Stimulated activated CD4-positive, alpha-beta T cell treated with anti-CD3 and anti-CD28 coated beads, Interleukin-15, amount 100 ng/mL, for 1 hour (primary cell): ENCODE measurements at places on chromosomes 16 and 17.

DNA sequence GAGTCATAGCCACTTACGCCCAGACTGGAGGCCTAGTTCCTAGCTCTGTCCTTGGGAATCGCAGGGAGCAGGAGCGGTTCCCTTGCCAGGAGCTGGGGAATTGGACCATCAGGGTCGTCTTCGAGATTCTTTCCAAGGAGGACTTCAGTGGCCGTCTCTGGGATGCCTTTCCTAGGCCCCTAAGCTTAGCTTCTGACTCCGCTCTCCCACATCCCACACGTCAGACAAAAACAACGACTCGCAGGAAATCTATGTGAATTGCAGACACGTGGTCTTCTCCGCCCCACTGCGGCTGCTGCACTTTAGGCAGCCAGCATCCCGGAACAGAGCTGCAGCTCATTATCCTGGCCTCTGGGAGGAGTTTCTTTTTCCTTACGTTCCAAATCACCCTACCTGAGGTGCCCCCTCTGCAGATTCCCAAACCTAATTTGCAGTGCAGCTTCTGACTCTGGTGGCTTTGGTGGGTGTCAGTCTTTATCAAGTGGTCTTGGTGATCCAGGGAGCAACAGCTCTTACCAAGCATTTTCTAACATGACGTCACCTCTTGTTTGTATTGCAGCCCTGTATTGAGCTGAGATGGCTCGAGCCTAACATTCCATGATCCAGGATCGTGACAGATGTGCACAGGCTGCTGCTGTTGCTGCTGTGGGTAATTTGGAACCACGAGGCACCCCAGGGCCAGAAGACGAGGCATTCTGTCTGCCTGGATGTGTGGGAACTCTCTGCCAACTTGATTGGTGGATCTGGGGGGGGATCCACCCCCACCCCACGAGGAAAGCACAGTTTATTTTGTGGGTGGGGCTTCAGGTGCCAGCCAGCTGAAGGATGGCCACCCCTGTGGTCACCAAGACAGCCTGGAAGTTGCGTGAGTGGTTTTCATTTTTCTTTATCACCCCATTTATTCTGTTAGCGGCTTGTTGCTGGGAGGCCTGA is 1.1 kb downstream of the KATNB1 start:
- DNase-seq, result no peak

GRCh38 chr16:6929868-6930267 is 402.8 kb upstream of the RBFOX1 start:
- no peak for DNase-seq

DNA sequence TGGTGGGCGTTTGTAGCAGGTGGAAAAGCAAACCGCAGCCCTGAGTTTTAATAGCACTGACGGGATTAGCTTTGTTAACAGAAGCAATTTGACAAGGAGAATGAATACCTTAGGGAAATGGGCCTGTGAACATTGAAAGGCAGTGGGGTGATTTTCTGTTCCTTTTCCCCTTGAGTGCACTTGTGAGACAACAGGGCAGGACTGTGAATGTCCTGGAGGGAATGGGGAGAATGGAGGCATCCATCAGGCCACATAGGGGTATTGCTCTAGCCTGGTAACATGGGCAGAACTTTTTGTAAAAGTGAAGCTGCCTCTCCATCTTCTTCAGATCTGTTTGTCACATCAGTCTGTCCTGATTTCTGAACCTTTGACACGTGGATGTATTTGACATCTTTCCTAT is 26.2 kb downstream of the USP43 start:
- DNase-seq, result no peak

GRCh38 chr16:57029161-57030160 is 40.1 kb downstream of the NLRC5 start:
- no peak for DNase-seq

DNA sequence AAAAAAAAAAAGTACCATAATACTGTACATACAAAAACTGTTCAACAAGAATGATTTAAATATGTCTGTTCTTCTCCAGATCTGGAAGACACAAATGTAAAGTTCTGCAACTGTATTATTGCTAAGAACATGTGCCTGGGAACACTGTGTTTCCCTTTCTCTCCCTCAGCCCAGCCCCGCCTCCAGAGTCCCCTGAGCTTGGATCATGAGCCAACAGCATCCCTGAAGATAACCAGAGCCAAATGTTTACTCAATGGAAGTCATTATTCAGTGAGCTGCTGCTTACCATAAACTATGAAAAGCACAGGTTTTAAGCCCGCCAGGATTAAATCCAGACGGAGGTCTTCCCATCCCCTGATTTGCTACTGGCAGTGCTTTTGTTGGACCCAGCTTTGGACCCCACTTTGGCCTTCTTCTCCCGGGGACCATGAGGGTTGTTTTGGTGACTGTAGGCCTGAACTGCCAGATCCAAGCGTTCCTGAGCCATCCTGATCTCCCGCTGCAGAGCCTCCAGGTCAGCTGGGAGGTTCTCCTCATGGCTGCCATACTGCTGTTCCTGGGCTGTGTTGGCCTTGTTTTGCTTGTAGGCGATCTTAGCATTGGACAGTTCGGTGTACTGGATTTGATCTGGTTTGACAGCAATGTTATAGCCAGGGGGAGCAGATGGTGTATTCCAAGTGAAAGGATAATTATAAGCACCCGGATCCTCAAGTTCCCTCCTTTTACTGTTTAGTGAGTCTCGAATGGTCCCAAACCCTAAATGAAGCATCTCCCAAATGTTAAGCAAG is 25.6 kb downstream of the GJC1 start:
- no peak for DNase-seq
